Thyroid gland (tissue), 4 donors: ENCODE measurements at places on chromosomes 6 and 20. TPM values are rescaled to one million over a fixed set of nuclear protein-coding genes. Genes with fewer than 3 reads are reported as not detected.

The OTOR gene
- not detected for total RNA-seq

The MPIG6B gene
- not detected for total RNA-seq

The NRSN1 gene
- total RNA-seq, result not detected

The APOBEC2 gene
- not detected for total RNA-seq

The FOXQ1 gene
- 2.8 TPM for total RNA-seq
